ENCODE measurements at places on chromosomes 1 and 21.

- no peak for DNase-seq
These were observed 83.9 kb upstream of the ZNF648 start for GRCh38 chr1:182145441-182145840.

GRCh38 chr1:36448530-36449056 lies 1.7 kb downstream of the OSCP1 start:
- DNase-seq: no peak

DNA sequence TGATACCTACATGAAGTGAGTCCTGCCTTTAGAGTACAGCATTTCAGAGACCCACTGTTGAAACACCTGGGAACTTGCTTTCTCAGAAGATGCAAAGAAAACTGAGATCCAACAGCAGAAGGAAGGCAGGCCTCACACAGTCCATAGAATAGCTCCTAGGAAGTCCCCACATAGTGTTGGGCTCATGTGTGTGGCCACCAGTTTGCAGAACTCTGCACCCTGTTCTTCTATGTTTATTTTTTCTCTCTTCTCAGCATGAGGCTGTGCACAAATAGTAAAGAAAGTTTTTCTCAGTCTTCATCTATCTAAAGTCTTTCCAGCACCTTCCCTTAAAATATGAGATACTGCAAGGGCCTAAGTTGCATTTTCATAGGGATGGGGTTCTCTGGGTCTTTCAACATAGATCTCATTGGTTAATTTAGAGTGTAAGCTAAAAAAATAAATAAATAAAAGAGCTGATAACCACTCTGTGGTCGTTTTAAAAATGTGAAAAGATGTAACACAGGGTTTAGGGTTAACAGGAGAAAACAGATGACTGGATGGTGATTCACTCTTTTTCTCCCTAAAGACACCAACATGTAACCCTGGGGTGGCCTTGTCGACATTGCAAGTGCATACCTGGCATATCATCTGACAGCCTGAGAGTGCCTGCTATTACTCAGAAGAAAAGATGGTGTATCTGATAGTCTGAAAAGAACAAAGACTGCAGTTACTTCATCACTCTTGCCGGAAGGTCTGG lies 94.6 kb downstream of the ZC3H11B start:
- DNase-seq: no peak

DNA sequence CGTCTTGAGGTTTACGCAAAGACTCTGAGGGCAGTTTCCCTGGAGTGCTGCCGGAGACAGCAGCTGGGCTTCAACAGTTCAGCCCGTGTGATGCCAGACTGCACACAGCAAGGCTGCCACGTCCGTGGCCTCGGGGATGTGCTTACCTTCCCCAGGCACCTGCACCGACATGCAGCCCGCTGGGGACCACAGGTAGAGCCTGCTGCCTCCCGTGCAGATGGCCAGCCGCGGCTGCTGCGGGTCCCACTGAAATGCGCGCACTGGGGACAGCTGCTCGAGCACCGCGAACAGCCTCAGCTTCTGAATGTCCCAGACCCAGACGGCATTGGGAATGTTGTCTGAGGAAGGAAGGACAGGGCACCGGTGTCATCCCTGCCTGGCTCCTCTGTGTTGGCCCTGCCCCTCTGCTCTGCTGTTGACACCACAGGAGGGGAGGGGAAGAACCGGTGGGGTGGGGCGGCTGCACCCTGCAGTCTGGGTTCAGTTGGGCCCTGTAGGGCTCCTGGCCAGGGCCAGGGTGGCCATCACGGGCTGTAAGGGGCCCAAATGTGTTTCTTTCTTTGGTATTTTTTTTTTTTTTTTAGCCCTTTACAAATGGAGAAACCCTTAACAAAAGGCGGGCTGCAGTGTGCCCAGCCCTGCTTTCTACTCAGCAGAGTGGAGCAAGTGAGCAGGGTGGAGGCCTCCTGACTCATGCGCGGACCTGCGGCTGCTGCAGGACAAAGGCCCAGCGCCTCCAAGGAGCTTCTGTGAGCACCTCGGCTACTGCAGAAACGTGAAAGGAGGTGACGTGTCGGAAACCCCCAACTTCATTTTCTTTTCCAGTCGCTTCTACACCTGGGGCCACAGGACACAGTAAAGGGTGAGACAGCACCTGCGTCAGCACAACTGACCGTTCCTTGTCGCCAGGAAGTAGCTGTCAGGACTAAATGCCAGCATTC lies 6.8 kb downstream of the TPRG1L start:
- DNase-seq: no peak

DNA sequence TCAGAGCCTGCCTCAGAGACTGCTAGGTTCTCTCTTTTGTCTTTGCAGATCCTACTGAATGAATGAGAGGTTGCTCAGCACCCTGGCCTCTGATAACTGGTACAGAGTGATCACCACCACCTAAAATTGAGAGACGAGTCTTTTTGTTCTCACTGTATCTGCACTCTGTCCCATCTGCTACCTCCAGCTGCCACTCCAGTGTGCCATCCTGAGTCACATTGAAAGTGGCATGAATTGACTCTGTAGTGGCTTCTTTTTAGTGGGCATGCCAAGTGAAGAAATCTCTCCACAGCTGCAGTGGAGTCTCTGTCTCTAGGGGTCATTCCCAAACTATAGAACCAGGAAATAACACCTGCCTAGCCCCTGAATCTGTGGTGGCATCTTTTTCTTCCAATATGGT lies 14.7 kb downstream of the CAMK1G start:
- DNase-seq: no peak

DNA sequence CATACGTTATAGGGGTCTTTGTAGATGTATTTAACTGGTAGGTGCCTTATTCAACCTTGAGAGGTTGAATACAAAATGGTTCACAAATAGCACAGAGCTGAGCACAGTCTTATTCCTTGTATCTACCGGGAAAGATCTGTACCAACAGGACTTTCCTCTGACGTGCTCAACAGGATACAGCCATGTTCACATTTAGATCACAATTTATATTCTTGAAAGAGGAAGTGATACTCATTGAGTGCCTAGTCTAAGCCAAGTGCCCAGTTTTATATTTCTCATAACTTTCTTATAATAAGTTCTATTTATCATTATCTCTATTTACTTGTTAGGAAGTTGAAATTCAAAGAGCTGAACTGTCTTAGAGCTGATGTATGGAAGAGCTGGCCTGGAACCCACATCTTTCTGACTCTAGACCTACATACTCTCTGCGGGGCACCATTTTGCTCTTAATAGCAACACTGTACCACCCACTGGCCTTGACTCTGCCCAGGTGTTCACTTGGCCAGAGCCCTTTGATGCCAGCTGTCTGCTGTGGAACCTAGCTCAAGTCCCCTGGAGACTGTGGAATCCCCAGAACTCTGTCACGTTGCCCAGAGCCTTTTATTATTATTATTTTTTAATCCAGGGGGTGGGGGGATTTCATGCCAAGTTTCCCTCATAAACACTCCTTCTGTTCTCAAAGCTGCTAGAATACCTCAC lies 156.2 kb downstream of the TPR start:
- no peak for DNase-seq

DNA sequence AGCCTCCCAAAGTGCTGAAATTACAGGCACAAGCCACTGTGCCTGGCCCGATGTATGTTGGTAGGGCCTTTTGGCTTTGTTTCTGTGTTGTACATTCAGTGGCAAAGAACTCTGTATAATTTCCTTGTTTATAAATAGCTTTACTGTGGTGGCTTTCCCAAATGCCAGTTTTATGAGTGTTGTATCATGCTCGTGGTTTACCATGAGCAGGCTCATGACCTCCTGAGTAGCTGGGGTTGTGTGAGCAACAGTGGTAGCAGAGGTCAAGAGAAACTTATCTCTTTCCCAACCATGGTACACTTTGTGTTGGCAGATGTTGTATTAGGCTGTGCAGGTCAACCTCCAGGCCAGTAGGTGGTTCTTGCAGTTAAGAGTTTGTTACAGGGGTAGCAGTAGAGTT lies 420.4 kb upstream of the BEND5 start:
- no peak for DNase-seq

- no peak for DNase-seq
These were observed 10.9 kb upstream of the SLC25A24 start for GRCh38 chr1:108211014-108211413.

DNA sequence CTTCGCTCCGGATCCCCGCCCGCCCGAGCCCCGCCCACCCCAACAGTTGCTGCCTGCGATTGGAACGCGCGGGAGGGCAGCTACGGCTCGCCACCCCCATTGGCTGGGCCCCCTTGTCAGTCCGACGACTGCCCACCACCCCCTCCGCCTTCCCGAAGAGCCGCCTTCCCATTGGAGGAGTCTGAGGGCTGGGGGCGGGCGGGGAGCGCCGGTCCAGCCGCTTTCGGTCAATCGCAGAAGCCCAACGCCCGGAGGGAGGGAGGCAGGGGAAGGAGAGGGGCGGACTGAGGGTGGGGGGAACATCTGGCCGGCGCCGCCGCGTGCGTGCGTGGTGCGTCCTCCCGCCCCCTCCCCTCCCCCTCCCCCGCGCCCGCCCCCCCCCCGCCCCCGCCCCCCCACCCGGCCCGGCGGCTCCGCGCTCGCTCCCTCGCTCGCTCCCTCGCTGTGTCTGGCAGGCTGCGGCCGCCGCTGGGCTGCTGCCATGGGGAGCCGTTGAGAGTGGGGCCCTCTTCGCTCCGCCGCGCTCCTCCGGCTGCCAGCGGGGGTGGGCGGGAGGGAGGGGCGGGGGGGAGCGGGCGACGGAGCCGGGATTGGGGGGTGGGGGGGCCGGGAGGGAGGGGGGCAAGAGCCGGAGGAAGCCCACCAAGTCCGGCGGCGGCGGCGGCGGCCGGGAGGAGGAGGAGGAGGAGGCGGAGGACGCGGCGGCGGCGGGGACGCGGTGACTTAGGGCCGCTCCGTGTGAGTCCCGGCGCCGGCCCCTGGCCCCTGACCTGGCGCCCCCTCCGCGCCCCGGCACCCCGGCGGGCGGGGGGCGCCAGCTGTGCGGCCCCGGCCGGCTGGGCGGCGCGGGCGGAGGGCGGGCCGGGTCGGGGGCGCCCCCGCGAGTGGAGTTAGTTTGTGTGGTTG lies 2.6 kb upstream of the ZBTB18 start:
- DNase-seq: peak; percentile 96

GRCh38 chr21:29125191-29125590 lies 5.3 kb upstream of the MAP3K7CL start:
- DNase-seq: no peak

GRCh38 chr1:16144325-16145029 lies 11.4 kb downstream of the EPHA2 start:
- no peak for DNase-seq

- DNase-seq: no peak
These were observed 279.2 kb downstream of the ASTN1 start for GRCh38 chr1:176885341-176885740.

GRCh38 chr1:47849005-47849521 lies 148.1 kb downstream of the TRABD2B start:
- DNase-seq: no peak

DNA sequence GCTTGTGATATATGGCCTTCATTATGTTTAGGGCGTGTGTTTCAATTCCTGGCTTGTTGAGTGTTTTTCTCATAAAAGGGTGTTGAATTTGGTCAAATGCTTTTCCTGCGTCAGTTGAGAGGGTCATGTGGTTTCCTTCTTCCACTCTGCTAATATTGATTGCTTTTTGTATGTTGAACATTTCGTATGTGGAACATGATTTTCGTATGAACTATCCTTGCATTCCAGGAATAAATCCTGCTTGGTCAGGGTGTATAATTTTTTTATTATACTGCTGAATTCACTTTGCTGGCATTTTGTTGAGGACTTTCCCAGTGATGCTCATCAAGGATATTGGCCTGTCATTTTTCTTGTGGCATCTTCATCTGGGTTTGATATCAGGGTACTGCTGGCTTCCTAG lies 4.7 kb upstream of the ATAD3A start:
- DNase-seq: no peak

GRCh38 chr1:58975888-58976287 lies 192.0 kb upstream of the JUN start:
- no peak for DNase-seq

GRCh38 chr1:239053279-239053678 lies 333.1 kb upstream of the CHRM3 start:
- no peak for DNase-seq

GRCh38 chr1:161491472-161491871 lies 13.8 kb upstream of the FCGR2A start:
- no peak for DNase-seq

- DNase-seq: no peak
These were observed 3.7 kb downstream of the MMEL1 start for GRCh38 chr1:2628933-2629626.

DNA sequence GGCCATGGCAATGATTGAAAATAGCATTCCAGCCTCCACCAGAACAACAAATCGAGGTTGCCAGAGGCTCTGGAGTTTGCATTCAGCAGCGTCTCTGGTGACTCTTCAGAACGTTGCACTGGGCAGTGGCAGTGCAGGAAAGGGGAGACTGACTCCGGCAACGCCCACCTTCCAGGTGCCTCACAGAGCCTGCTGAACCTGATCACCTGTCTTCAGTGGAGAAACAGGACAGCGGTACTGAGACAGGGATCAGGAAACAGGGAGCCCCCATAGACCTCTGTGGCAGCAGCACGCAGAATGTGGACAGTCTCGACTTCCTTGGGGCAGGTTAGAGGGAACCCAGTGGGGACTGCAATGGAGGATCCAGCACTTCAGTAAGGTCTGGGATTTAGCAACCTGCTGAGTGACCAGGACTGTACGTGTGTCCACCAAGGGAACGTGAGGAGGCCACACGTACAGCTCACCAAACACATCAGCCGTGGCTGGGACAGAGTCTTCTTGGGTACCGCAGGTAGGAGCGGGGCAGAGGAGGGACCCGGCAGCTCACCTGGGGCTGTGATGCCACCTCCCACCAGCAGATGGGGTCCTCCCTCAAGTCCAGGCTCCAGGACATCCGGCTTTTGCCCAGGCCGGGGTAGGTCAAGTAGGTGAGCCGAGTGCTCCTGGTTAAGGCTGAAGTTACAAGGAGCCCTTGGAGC lies 128.6 kb downstream of the PRDM2 start:
- DNase-seq: peak; percentile 20

DNA sequence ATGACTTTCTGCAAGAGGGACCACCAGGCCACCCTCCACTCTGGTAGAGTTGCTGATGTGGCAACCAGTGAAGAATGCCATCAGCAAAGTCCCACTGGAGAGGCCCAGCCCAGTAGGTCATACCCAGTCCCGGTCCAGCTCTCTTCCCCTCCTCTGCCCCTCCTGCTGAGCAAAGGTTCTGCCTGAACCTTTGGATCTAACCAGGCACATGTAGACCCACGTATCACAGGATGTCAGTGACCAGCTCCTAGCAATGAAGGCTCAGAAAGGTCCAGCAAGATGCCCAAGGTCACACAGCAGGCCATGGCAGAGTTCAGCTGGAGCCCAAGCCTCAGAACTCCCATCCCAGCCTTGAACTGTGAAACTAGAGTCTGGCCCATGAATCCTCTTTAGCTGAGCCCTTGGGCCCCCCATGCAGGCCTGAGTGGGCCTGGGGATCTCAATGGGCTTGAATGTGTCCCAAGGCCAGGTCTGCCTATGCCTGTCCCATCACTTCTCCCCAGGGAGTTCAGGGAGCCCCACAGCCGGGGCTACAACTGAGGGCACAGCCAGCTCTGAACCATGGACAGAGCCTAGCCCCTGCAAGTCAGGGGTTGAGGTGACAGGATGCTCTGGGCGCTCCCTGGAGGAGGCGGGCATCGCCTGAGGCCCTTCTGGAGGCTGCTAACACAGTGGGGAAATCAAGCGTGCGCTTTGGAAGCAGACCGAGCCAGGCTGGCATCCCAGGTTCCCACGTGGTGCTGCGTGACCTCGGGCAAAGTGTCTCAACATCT lies 21.4 kb upstream of the PADI1 start:
- DNase-seq: no peak

- DNase-seq: no peak
These were observed 482 bp downstream of the TM2D1 start for GRCh38 chr1:61724506-61724812.

Data from activated CD4-positive, alpha-beta T cell treated with anti-CD3 and anti-CD28 coated beads, Interleukin-2, amount 50 U/mL, for 1 hour (primary cell).